Tibial nerve (tissue), 4 donors: ENCODE measurements at places on chromosomes 6 and 20. TPM values are rescaled to one million over a fixed set of nuclear protein-coding genes. Genes with fewer than 3 reads are reported as not detected.

The PACSIN1 gene
- total RNA-seq, result 0.30 TPM

GRCh38 chr6:21420146-21420878 lies 173.2 kb upstream of the SOX4 start:
- no peak overlapping the region for H3K4me3 ChIP-seq
- H3K4me1 ChIP-seq, result no peaks in the 10 kb centered on the region
- no peak for DNase-seq
- H3K27me3 ChIP-seq, result no peaks in the 10 kb centered on the region

GRCh38 chr6:109093732-109094415 lies 772 bp downstream of the SESN1 start:
- H3K36me3 ChIP-seq, result no peaks in the 10 kb centered on the region
- no peaks in the 10 kb centered on the region for H3K27me3 ChIP-seq
- H3K4me1 ChIP-seq, result peaks cover 15% of the 10 kb centered on the region

GRCh38 chr20:21360705-21361104 lies 36.6 kb downstream of the NKX2-4 start:
- no peak for DNase-seq
- H3K4me3 ChIP-seq, result no peak overlapping the region
- no peak overlapping the region for H3K27ac ChIP-seq
- H3K4me1 ChIP-seq, result no peaks in the 10 kb centered on the region
- no peaks in the 10 kb centered on the region for H3K27me3 ChIP-seq

- H3K36me3 ChIP-seq, result no peaks in the 10 kb centered on the region
- no peak overlapping the region for H3K4me3 ChIP-seq
- no peaks in the 10 kb centered on the region for H3K4me1 ChIP-seq
- H3K27ac ChIP-seq, result no peak overlapping the region
- no peaks in the 10 kb centered on the region for H3K27me3 ChIP-seq
Measured at GRCh38 chr20:36676701-36677421, 30.9 kb upstream of the SLA2 start.

The TAGAP gene
- total RNA-seq, result 2.7 TPM

The SLC22A16 gene
- total RNA-seq, result not detected

The ME1 gene
- 7.8 TPM for total RNA-seq

The GFOD1 gene
- total RNA-seq, result 21.8 TPM

The MDFI gene
- 14.0 TPM for total RNA-seq

- no peak for DNase-seq
- no peaks in the 10 kb centered on the region for H3K36me3 ChIP-seq
- no peaks in the 10 kb centered on the region for H3K27me3 ChIP-seq
- no peak overlapping the region for H3K27ac ChIP-seq
- no peaks in the 10 kb centered on the region for H3K4me1 ChIP-seq
Measured at GRCh38 chr20:10763112-10763511, 89.3 kb upstream of the JAG1 start.

The RIMS4 gene
- total RNA-seq, result 0.60 TPM

DNA sequence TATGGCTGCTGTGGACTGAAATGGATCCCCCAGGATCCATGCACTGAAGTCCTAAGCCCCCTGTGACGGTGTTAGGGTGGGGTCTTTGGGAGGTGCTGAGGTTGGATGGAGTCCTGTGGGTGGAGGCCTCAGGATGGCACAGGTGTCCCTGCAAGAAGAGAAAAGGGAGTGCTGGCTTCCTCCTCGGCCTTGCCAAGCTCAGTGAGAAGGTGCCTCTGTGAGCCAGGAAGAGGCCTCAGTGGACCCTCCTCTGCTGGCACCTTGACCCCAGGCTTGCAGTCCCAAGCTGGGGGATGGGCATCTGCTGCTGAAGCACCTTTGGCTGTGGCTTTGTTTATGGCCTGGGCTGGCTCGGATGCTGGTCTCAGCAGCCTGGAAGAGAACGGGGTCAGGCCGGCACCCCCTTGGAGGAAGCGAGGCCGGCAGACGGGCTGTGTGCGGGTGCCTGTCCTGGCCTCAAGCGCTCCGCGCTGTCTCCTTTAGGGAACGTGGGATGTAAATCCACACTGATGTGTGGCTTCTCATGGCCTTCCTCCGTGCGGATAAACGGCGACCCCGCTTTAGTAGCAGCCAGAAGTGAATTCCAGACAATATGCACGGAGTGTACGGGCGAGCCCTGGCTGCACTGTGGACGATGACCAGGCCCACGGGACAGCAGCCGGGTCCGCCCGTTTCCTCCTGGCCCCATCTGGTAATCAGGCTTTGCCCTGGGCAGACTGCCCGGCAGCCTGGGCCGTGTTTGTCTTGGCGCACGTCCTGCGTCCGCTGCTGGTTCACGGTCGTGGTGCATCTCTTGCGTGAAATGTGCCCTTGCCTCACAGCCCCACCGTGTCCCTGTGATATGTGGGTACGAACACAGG lies 182.6 kb downstream of the ERMARD start:
- H3K4me3 ChIP-seq, result no peak overlapping the region
- H3K4me1 ChIP-seq, result no peaks in the 10 kb centered on the region
- no peaks in the 10 kb centered on the region for H3K36me3 ChIP-seq
- no peak for DNase-seq

The IL17A gene
- total RNA-seq, result not detected

The CD24 gene
- 2.4 TPM for total RNA-seq

GRCh38 chr6:96059586-96059985 lies 43.8 kb downstream of the FUT9 start:
- no peaks in the 10 kb centered on the region for H3K27me3 ChIP-seq
- H3K4me1 ChIP-seq, result no peaks in the 10 kb centered on the region
- no peak overlapping the region for H3K4me3 ChIP-seq
- H3K36me3 ChIP-seq, result no peaks in the 10 kb centered on the region

The CYP39A1 gene
- 3.3 TPM for total RNA-seq

The TMEM170B gene
- total RNA-seq, result 8.7 TPM

- no peak overlapping the region for H3K4me3 ChIP-seq
- no peak for DNase-seq
- no peaks in the 10 kb centered on the region for H3K4me1 ChIP-seq
- no peaks in the 10 kb centered on the region for H3K27me3 ChIP-seq
Measured at GRCh38 chr6:151131324-151132007, 108.3 kb upstream of the AKAP12 start.

DNA sequence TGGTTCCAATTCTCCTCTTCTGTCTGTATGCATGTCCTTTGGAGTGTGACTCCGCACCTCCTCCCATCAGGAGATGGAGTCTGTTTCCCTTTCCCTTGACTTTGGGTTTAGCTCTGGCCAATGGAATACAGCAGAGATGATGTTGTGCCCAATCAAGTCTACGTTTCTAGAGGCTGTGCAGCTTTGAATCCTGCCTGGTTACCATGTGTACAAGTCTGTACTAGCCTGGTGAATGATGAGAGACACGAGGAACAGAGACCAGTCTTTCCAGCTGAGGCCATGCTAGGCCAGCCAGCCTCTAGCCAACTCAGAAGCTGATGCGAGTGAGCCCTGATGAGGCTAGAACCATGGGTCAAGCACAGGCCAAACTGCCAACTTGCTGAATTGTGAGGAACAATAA lies 83.2 kb downstream of the LAMP5 start:
- no peak overlapping the region for H3K27ac ChIP-seq
- H3K4me1 ChIP-seq, result no peaks in the 10 kb centered on the region
- no peaks in the 10 kb centered on the region for H3K36me3 ChIP-seq
- no peaks in the 10 kb centered on the region for H3K27me3 ChIP-seq
- no peak overlapping the region for H3K4me3 ChIP-seq

The SMPDL3A gene
- 8.6 TPM for total RNA-seq
